Myocyte (in vitro differentiated cells): ENCODE measurements at places on chromosomes 16 and 17.

- peak; percentile 51 for DNase-seq
These were observed 4.3 kb upstream of the MYH3 start for GRCh38 chr17:10661437-10661836.

- no peak for DNase-seq
These were observed 25.0 kb downstream of the MPRIP start for GRCh38 chr17:17067257-17067656.

GRCh38 chr16:82631701-82632685, 5.2 kb downstream of the CDH13 start:
- peak; percentile 82 for DNase-seq

- DNase-seq: no peak
These were observed 14.9 kb downstream of the DUS2 start for GRCh38 chr16:68037841-68038597.

GRCh38 chr17:6374761-6375312, 60.1 kb downstream of the AIPL1 start:
- peak; percentile 45 for DNase-seq

- no peak for DNase-seq
These were observed 15.9 kb downstream of the TMEM235 start for GRCh38 chr17:78247304-78247703.

GRCh38 chr16:62954144-62955032, 918.1 kb upstream of the CDH8 start:
- no peak for DNase-seq

DNA sequence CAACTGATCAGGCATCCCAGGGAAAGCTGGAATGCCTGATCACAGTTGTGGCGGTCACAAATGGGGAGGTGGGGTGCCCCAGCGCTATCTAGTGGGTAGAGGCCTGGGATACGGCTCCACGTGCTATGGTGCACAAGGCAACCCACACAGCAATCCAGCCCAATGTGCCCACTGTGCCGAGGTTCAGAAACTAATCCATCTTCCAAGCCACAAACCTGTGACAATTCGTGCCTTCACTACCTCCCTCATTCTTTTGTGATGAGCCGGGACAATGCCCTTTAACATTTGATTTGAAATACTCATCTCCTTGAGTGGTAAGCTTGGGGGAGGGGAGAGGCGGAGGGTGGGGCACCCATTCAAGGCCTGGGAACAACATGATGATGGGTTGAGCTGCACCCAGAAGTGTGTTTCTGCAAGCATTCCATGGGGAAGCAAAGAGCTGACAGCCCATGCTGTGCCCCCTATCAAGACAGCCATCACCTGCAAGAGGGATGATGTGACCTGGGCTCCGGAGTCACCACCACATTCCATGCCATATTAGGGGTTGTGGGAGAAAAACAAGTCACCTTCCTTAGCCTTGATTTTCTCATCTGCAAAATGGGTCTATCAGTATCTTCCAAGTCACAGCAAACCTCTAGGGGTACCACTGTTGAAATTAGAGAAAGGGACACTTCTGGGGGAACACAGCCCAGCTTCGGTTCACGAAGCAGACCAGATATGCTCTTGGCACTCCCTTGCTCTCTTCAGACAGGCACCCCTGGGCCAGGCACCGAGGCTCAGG, 3.7 kb downstream of the ELOB start:
- DNase-seq: peak; percentile 47

DNA sequence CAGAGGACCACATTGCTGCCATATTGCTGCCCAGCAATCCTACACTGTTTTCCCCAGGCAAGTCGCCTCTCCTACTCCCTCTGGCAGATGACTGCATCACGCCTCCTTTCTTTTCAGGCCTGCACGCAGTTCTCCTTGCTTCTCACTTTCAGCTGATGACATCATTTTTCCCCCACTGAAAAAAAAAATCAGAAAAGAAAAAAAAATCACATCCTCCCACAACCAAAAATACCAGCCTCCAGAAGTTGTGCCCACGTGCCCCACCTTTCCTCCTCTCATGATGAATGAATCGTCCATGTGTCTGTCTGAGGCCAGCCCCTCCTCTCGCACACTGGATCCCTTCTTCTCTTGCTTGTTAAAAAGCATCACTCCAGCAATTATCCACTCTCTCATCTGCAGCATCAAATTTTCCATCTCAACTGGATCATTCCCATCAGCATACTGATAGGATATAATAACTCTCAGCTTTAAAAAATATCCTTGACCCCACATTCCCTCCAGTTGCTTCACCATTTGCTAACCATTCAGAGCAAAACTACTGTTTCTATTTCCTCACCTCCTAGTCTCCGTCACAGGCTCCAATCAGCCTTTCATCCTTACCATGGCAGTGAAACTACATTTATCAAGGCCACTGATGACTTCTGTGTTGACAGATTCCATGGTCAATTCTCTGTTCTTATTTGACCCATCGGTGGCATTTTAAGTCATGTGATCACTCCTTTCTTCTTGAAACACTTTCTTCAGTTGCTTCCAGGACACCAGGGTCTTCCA, 30.1 kb upstream of the DYNLL2 start:
- no peak for DNase-seq

- no peak for DNase-seq
These were observed 42.1 kb downstream of the NT5M start for GRCh38 chr17:17345294-17345597.

- peak; percentile 47 for DNase-seq
These were observed 629 bp downstream of the GEMIN4 start for GRCh38 chr17:751269-752001.

GRCh38 chr17:64920419-64921172, 1.3 kb upstream of the LRRC37A3 start:
- DNase-seq: no peak

GRCh38 chr17:68829211-68829610, 126.0 kb downstream of the ABCA8 start:
- no peak for DNase-seq

DNA sequence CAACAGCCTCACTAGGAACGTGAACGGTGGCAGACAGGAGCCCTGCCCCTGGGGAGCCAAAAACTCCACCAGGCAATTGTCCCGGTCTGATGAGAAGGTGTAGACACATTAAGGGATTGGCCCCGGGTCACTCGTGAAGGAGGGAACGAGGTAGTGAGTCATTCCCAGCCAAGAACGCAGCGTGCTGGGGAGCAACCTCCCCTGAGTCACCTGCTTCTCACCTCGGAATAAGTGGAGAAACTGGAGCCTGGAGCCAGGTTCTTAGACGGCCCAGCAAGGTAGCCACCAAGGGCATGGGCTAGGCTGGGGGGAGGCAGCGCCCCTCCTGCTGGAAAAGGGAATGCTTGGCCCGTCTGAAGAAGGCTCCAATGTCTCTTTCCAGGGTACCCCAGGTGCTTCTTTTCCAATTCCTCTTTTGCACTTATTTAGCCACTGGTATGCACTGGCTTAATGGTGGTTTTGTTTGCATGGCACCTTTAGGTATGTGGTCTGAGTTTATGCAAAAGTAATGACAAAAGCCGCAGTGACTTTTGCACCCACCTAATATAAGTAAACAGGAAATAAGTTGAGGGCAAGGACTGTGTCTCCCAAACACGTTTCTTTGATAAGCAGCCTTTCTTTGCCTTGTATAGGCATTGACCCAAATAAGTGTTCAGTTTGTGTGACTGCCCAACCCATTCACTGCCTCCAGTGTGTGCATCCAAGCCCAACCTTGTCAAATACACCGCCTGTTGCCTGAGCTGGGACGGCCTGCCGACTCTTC, 1.8 kb upstream of the HELZ start:
- no peak for DNase-seq
